ENCODE measurements at places on chromosomes 12 and 14.

DNA sequence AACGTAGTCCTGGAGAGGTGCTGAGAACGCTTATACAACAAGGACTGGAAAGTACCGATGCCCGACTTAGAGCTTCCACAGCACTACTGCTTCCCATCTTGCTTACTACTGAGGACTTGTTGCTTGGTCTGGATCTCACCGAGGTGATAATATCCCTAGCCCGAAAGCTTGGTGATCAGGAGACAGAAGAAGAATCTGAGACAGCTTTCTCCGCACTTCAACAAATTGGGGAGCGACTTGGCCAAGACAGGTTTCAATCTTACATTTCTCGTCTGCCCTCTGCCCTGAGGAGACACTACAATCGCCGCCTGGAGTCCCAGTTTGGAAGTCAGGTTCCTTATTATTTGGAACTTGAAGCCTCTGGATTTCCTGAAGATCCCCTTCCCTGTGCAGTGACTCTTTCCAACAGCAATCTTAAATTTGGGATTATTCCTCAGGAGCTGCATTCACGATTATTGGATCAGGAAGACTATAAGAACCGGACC, 1.1 kb downstream of the TOGARAM1 start:
- DNase-seq, result no peak

DNA sequence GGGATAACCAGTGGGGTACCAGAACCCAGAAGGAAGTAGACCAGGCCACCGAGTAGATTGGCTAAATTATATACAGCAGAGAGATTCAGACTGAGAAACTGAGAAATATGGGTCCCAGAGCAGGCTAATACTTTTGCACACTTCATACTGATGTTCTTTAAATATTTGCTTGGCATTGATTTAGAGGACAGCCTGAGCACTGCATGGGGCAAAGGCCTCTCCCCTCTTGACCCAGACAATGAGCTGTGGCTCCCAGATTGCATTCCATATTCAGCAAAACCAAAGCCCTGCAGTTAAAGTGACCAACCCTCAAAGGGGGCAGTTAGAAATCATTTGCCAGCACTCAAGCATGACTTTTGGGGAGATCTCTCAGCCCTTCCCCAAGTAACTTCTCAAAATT, 279.2 kb downstream of the SUDS3 start:
- no peak for DNase-seq

DNA sequence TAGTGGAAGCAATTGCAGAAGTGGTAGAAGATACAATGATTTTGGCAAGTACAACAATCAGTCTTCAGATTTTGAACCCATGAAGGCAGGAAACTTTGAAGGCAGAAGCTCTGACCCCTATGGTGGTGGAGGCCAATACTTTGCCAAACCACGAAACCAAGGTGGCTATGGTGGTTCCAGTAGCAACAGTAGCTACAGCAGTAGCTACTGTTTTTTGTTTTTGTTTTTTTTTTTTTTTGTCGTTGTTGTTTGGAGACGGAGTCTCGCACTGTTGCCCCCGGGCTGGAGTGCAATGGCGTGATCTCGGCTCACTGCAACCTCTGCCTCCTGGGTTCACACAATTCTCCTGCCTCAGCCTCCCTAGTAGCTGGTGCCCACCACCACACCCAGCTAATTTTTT, 47.4 kb downstream of the IFNG-AS1 start:
- no peak for DNase-seq

DNA sequence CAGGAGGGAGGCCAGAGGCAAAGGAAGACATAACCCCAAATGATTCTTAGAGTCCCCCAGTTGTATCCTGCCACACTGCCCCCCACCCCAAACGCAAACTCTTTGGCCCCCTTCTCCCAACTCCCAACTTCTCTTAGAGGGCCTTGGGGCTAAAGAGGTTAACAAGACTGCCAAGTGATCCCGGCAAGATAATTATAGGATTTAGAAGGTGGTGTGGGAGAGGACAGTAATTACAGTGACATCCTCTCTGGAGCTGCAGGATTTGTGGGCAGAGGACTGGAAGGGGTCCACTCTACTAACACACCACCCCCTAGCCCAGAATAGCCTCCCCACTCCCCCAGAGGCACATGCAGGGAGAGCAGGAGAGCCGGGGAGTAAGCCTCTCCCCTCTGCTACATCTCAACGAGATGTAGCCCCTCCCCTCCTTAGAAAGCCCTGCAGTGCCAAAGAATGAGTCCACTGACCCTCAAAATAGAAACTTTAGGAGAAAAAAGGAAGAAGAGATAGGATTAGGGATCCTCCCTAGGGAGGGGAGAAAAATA, 5.3 kb upstream of the GDF11 start:
- DNase-seq, result no peak

DNA sequence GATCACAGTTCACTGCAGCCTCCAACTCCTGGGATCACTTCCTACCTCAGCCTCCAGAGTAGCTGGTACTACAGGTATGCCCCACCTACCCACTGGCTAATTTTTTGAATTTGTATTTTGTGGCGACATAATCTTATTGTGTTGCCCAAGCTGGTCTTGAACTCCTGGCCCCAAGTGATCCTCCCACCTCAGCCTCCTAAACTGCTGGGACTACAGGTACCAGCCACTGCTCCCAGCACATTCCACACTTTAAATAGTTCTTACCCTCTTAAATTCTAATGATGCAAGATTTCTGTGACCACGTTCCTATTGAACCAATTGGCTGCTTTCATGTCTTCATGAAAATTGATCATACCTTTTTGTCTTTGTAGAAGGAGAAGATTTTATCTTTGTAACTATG, 96.6 kb downstream of the SYT1 start:
- DNase-seq, result no peak

- DNase-seq, result no peak
Observed at GRCh38 chr12:79933532-79934264, 1.2 kb downstream of the PPP1R12A start.

- no peak for DNase-seq
Observed at GRCh38 chr14:71324767-71325272, 417.6 kb downstream of the PCNX1 start.

DNA sequence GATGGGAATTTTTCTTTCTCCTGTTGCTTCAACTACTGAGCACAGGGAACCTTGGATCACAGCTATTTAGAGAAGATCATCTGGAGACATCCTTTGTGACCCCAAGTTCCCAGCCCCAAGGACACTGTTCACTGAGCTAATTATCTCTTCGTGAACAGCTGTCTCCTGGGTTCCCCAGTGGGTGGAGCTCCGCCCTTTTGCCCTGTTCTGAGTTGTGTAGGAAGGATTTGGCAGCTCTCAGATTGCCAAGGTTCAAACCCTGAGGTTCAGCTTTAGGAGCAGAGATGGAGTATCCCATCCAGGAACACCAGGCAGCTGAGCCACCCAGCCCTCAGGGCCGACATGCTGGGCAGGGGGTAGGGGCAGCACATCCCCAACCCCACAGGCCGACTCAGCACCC, 32.0 kb downstream of the NGB start:
- no peak for DNase-seq

GRCh38 chr12:24373004-24373403, 423.5 kb upstream of the SOX5 start:
- no peak for DNase-seq

DNA sequence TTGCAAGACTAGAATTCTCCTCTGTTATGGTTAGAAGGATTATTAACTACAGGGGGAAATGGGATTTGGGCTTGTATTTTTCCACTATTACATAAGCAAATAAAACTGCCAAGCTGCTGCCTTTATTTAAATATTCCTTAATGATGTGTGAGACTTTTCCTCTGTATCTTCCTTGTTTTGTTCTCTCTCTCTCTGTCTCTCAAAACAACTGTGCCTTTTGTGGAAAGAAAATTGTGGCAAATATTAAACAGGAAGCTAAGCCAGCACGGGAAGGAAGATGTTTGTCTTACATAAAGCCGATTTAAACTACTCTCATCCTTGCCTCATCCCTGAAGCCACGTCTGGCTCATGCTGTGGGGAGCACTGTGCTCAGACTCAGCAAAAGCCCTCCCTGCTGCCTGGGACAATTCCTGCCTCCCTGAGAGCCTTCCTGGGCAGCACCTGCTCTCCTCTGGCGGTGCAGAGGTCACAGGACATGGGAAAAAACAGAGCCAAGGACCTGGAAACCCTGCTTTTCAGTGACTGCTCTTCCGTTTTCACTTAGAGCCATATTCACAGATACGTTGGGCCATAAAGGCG, 237.2 kb downstream of the SLC15A4 start:
- DNase-seq, result no peak

DNA sequence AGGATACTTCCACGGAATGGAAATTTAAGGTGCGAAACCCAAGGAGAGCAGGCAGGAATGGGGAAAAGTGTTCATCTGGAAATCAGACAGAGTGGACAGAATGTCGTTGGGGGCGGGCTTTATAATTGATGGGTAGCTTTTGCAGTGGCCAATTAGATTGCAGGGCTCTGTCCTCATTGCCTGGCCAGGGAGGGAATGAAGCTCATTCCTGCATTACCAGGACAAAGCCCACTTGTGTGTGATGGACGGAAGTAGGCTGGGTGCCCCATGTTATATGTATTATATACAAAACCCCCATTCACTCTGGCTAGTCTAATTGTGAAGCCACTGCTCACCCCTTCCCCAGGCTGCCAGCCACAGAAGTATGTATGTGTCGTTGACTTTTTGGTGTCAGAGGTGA, 23.6 kb downstream of the ZNF664 start:
- DNase-seq, result no peak

DNA sequence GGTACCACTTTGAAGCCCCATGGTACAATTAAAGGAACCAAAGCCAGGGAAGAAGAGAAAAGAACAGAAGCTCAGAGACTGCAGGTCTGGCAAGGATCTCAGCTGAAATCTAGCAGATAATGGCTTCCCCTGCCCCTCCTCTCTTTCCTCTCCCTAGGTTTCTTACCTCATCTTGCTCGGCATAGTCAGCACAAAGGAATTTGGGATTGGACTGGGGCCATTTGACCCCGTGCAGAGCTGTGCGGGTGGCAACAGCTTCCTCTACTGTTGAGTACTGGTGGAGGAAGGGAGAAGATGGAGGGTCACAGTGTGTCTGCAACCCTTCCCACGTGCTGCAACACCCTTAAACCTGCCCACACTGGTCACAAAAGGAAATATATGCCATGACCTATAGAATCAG, 4.7 kb upstream of the CDH24 start:
- DNase-seq, result no peak

GRCh38 chr12:25387732-25388050, 137.0 kb upstream of the KRAS start:
- no peak for DNase-seq

DNA sequence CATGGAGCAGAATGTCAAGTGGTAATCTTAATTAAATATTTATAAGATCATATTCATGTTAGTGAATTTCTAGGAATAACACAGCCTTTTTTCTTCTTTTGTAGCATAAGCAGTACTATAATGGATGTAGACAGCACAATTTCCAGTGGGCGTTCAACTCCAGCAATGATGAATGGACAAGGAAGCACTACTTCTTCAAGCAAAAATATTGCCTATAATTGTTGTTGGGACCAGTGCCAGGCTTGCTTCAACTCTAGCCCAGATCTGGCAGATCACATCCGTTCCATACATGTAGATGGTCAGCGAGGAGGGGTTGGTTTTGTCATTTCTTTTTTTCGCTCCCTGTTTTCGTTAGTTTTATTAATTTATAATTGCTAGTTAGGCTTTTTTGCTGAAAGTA, 23.1 kb downstream of the AEBP2 start:
- no peak for DNase-seq

Data from stimulated activated CD8-positive, alpha-beta memory T cell treated with anti-CD3 and anti-CD28 coated beads, Interleukin-7, amount 100 ng/mL, for 24 hours (primary cell).